ENCODE measurements at places on chromosomes 4 and X.

DNA sequence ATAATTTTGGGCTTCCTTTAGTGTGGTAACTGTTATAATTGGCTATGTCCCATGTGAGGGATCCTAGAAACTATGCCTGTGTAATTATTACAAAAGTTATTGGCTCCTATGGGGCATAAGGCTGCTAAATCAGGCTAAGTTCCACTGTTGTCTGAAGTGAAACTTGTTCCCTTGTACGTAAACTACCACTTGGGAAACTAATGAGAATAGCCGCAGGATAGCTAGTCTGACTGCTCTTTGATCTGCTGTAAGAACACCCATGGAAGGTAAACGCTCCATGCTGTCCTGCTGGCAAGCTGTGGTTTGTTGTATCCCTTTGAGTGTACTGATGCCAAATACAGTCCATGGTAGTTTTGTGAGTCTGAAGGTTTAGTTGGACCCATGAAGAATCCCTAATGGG lies 9.3 kb upstream of the MAOA start:
- no peak for DNase-seq

DNA sequence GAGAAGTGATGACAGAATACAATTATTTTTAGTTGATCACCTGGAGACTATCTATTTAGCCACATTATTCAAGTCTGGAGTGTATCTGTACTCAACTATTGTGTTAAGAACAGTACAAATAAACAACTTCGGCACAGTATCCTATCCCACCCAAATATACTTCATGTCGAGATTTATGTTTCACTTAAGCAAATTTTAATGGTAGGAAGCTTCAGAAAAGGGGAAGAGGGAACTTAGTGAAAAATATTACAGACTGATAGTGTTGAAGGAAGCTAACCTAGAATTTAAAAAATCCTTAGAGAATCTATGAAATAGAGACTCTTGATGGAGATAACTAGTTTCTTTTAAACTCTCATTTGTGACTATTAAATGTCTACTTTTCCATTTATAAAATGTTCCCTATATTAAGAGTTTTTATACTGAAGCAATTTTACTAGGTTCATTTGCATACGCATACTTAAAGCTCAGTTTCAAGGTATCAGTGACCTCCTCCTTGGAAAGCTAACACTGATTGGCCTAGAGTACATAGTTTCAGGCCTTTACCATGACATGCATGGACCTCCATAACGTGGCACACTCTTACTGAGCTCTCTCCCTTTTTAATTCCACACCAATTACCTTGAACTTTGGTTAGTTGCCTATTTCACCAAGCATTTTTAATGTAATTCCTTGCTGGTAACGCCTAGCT lies 197.7 kb downstream of the CAMK2D start:
- DNase-seq = no peak

- DNase-seq = no peak
Measured at GRCh38 chr4:71830-72229, 18.7 kb downstream of the ZNF595 start.

- DNase-seq = no peak
Measured at GRCh38 chr4:5999830-6000365, 18.3 kb downstream of the C4orf50 start.

GRCh38 chr4:100208964-100209363 lies 18.7 kb upstream of the DDIT4L start:
- DNase-seq = no peak
